ENCODE measurements at places on chromosomes 13 and 19.
A peak's percentile ranks its signal among the peaks of the same experiment; 100 is the strongest.

GRCh38 chr13:110907951-110908898 lies 6.6 kb downstream of the ANKRD10 start:
- no peak for DNase-seq

DNA sequence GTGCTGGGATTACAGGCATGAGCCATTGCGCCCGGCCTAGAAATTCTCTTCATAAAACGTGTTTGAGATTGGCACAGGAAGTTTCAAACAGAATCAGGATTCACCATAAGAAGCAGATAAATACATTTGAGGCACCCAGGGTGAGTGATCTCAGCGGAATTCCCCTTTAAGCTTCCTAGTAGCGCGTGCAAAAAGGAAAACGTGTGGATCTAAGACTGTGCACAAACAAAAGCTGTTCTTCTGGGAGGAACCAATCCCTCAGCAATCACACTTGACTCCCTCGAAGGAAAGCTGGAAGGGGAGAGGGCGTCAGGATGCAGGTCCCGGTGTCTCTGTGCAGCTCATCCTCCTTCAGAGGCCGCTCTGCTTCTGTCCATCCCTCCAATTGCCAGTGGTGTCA lies 15.5 kb downstream of the MCF2L start:
- no peak for DNase-seq

DNA sequence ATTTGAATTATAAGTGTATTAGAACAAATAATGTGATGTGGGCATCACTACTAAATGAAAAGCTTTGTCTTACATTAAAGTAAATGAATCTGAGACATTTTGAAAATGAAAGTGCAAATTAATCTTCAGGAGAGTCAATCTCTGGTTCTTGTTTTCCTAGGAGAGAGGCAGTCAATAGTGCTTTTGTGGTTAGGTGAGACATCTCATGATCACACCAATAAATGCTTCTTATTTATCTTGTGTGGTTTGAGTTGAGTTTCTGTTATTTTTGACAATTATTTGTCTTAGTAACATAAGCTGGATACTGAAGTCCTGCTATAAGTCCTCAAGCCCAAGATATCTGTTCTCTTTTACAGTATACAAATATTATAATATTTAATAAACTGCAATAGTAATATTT lies 1378.0 kb upstream of the PCDH9 start:
- DNase-seq, result no peak

GRCh38 chr19:9139609-9140158 lies 513 bp upstream of the ZNF317 start:
- DNase-seq, result no peak

DNA sequence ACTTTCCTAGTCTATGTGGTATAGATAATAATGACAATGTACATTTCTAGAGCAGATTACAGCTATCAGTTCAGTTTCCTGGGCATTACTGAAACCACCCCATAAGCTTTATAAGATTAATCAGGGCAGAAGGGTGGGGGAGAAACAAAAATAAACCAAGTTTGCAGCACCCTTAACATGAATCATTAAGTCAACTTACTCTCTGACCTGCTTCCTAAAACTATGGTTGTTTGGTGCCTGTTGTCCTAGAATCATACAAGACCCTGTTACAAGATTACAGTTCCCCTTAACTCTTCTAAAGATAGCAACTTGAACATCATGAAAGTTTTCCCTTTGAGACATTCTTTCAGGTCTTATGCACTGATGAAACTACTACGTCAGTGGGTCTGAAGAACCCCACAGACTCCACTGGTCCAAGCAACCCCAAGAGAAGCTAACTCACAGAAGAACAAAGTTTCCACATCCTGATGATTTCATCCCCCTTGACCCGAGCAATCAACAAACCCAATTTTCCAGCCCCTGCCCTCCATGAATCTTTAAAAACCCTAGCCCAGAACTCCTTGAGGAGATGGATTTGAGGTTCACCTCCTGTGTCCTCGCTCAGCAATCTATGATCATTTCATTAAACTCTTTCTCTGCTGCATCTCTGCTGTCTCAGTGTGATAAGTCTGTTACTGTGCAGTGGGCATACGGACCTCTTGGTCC lies 336.5 kb downstream of the FOXO1 start:
- DNase-seq, result no peak

DNA sequence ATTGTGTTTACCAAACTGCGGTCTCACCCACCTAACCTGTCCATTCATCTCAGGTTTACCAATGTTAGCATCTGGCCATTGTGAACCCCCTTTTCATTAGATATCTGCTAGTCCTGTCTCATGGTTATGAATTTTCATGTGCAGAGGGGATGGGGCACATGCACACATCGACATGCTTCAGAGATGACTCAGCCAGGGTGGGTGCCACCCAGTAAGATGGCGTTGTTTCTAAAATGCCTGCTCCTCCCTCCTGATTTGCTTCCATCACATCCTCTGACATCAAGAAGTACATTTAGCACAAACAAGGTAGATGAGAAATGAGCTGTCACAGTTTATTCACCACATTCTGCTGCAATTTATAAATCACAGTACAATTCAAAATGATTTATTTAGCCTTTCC lies 51.3 kb downstream of the GPALPP1 start:
- DNase-seq, result no peak

DNA sequence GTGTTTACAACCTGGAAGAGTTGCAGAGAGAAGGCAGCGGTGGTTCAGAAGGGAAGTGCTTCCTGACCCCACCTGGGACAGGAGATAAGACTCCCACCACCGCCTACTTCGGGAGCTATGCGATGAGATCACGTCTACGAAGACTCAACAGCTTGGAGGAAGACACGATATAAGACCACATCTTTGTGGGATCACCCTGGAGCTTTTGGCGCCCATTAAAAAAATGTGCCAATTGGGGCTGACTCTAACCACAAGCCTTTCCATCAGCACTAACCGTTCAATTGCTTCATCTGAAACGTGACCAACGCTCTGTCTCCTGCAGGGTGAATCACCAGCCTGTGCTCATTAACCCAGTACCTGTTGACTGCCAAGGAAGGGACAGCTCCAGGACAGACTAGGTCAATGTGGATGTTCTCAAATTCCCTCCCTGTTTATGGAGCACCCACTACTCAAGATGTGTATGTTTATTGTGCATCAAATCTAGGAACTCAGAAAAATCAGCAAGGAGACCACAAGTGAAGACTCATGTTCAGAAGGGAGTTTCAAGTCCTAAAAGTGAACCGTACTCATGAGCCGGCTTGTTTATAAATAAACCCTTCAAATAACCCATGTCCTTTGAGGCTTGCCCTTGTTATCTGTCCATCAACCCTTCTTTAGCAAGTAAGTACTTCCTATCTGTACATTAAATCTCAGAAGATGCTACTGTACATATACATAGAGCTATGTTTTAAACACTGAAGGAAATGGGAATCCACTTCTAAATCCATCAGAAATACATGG lies 67.5 kb downstream of the LATS2 start:
- peak; percentile 5 for DNase-seq

DNA sequence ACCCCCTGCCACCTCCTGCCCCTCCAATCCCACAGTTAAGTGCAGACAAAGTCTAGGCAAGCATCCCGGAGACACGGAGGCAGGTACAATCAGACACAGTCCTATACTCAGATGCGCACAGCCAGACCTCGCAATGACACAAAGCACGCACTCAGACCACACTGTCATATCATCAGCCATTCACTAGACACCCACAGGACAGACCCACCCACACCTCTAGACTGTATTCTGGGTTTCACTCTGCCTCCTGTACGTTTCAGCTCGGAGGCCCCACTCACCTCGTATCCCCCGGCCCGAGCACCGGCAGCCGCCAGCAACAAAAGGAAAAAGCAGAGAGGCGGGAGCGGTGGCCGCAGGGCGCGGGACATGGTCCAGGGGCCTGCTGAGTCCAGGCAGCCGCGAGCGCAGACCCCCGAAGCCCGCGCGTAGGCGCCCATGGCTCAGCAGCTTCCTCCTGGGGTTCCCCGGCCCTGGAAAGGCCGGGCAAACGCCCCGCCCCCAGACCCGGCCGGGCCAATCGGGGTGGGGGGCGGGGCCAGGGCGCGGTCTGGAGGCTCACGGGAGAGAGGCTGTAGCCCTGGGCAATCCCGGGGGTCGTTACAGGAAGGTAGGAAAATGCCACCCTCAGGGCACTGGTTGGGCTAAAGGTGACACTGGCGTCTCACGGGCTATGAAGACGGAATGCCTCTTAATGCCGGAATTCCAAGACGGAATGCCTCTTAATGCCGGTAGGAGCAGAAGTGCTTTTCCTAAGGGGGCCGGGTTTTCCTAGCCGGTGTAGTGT lies at the start of the genes MAN2B1 and WDR83:
MAN2B1 (minus strand) TSS at position 478 of the 784 bp plus-strand sequence; CDS start at position 437, 41 bp downstream.
WDR83 (plus strand) TSS at position 543 of the 784 bp plus-strand sequence. CDS start 2,984 bp downstream, outside the sequence.
- DNase-seq, result peak; percentile 91

DNA sequence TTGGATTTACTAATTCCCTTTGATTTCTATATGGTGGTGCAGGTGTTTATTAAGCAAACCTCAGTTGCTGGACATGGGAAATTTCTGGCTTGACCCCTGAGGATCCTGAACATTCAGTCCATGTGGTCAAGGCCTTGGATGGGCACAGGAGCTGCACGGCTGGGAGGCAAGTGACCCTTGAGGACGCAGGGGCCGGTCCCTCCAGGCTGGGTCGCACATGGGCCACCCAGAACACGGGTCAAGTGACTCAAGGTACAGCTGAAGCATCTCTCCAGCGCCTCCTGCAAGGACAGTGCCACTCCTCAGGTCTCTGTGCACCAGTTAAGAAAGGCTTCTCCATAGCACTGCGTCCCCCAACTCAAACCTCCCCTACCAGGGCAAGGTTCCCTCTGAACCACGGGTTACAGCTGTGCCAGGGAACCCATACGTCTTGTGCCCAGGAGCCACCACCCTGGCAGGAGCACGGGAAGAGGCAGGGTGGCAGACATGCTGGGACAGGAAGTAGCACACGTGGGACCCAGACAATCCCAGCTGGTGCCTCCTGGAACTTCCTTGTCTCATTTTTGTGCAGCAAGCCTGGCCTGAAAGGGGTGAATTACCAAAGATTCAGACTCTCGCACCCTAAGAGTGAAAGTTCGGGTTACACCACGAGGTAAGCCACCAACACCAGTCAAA lies 93.1 kb downstream of the SPACA7 start:
- DNase-seq, result no peak

DNA sequence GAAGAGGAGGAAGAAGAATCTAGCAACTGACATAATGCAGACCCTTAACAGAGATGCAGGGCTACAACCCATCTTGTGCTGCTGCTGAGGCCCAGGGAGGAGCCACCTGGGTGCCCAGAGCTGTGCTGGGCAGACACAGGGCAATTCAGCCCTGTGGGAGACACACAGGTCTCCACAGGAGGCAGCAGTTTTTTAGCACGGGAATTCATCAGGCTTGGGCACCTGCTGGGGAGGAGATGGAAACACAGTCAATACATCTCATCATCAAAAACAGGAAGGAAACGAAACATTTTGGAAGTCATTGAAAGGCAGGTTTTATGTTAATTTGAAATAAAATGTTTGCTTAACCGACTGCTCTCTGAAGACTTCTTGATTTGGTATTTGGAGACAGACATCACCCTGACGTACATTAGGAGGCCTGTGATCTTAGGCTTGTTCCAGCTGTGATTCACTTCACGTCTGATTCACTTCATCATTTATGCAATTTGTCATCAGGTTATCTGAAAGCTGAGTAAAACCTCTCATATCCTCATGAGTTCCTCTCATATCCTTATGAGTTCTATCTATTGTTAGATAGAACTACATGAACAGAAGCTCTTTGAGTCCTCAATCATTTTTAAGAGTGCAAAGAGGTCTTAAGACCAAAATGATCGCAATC lies 77.4 kb downstream of the CYSLTR2 start:
- DNase-seq, result peak; percentile 32

GRCh38 chr13:83881917-83882605 lies at the start of gene SLITRK1:
TSS of gene SLITRK1 (minus strand) at chr13:83882474. CDS start at chr13:83881507, 967 bp downstream.
- DNase-seq, result no peak

- DNase-seq, result no peak
These were observed 77.0 kb downstream of the KDM4B start for GRCh38 chr19:5045956-5046338.

- no peak for DNase-seq
These were observed 8.0 kb downstream of the ZNF671 start for GRCh38 chr19:57719424-57719823.

DNA sequence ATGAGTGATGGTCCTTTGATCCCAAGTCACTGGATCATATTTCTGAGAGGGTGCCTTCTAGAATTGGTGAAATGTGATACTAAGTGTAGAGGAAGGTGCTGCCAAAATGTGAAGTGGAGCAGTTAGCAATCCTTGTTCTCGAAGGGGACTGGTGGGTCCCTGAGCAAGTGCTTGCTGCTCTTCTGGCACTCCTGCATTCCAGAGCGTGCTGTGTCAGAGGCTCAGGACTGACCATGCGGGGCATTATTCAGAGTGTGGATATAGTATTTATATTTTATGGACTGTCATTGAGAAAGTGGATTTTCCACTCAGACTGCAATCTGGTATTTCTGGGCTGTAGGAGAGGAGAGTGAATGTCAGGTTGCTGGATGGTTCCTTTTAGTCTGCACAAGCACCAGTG lies 152.6 kb upstream of the KL start:
- DNase-seq, result no peak

DNA sequence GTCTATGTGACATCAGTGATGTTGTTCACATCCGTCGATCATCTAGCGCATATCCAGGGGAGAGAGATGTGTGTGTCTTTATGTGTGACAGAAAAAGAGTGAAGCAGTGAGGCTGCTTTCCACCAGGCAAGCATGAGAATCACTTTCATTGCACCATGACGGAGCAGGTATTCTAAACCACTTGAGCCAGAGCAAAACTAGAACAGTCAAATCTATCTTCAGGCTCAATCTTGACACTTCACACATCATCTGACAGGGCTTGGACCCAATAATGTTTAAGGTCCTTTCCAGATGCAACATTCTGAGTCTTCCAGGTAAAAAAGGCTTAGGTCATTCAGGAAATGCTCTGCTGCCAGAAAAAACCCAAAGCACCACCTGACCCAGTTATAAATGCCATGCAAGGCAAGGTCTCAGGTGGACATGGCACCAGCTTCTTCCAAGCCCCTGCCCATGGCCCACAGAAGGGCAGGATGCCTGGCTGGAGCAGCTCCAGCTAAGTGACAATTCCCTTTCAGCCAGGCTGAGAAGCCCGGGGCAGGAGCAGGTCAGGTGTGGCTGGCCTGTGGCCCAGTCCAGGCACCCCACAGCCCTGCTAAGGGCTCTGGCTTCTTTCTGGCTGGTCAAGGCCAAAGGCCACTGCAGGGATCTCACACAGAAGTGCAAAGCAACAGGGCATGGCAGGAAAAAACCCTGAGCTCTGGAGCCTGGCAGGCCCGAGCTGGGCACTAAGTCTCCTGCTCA lies 5.0 kb downstream of the ELAVL1 start:
- no peak for DNase-seq

- peak; percentile 46 for DNase-seq
These were observed at the start of gene GRIN3B for GRCh38 chr19:1000095-1000494. TSS of gene GRIN3B (plus strand) at chr19:1000419. CDS start at chr19:1000438, 19 bp downstream.

DNA sequence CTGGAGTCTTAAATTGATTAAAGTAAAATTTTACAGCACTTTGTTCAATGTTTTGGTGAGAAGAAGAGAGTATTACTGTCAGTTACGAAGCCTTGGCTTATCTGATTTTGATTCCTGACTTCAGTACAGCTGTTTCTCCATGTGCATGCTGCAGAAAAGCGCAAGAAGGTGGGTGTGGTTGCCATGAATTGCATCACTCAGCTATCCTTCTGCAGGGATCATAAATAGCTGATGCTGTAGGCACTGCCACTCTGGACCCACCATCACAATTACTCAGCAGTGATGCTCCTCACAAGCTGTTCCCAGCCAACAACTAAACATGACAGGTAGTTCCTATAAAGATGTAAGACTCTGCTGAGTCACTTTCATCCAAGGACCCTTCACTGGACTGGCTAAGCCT lies 321.2 kb downstream of the IRS2 start:
- no peak for DNase-seq

GRCh38 chr13:101755228-101755887 lies 302.9 kb downstream of the ITGBL1 start:
- no peak for DNase-seq
